A549 treated with AZD2906 at 1 μM for 4 hours (cell line): ENCODE measurements at places on chromosomes 3 and 15. TPM values are rescaled to one million over a fixed set of nuclear protein-coding genes. Genes with fewer than 3 reads are reported as not detected.

Gene GOLGA6B
- total RNA-seq, result 0.06 TPM in 1 of 5 replicates, not detected in the others

Gene GOLGA8R
- total RNA-seq, result 0.14 to 0.34 TPM (median 0.21 TPM) in 5 replicates

Gene GRK7
- total RNA-seq, result 0.02 to 0.05 TPM in 2 of 5 replicates, not detected in the others

Gene WHAMM
- 6.8 to 7.4 TPM (median 6.9 TPM) in 5 replicates for total RNA-seq
